ENCODE measurements at places on chromosomes 13 and 19. TPM values are rescaled to one million over a fixed set of nuclear protein-coding genes. Genes with fewer than 3 reads are reported as not detected.
A peak's percentile ranks its signal among the peaks of the same experiment; 100 is the strongest.

GRCh38 chr19:7602935-7603497, 7.4 kb downstream of the CAMSAP3 start:
- H3K4me3 ChIP-seq, result no peak overlapping the region
- no peaks in the 10 kb centered on the region for H3K27me3 ChIP-seq
- H3K36me3 ChIP-seq, result no peaks in the 10 kb centered on the region
- DNase-seq, result no peak
- H3K4me1 ChIP-seq, result peaks cover 28% of the 10 kb centered on the region

- no peak for DNase-seq
- peaks cover 92% of the 10 kb centered on the region for H3K36me3 ChIP-seq
- H3K4me1 ChIP-seq, result no peaks in the 10 kb centered on the region
- no peak overlapping the region for H3K27ac ChIP-seq
- no peaks in the 10 kb centered on the region for H3K27me3 ChIP-seq
- H3K4me3 ChIP-seq, result no peak overlapping the region
Observed at GRCh38 chr19:16637535-16637934, 9.5 kb upstream of the MED26 start.

- peak; percentile 79 for DNase-seq
- peak overlapping the region; percentile 21 for H3K4me3 ChIP-seq
- H3K36me3 ChIP-seq, result peaks cover 50% of the 10 kb centered on the region
Observed at GRCh38 chr19:49210108-49210900, 52.7 kb downstream of the TRPM4 start.

PNKP gene
- total RNA-seq, result 30.3 TPM

ZNF135 gene
- 6.8 TPM for total RNA-seq

FRY gene
- total RNA-seq, result 28.6 TPM

- DNase-seq, result no peak
- no peak overlapping the region for H3K4me3 ChIP-seq
- no peaks in the 10 kb centered on the region for H3K36me3 ChIP-seq
- no peak overlapping the region for H3K27ac ChIP-seq
- no peaks in the 10 kb centered on the region for H3K4me1 ChIP-seq
- H3K27me3 ChIP-seq, result no peaks in the 10 kb centered on the region
Observed at GRCh38 chr13:37429976-37430375, 168.6 kb downstream of the POSTN start.
